ENCODE measurements at places on chromosomes 6 and 20.

DNA sequence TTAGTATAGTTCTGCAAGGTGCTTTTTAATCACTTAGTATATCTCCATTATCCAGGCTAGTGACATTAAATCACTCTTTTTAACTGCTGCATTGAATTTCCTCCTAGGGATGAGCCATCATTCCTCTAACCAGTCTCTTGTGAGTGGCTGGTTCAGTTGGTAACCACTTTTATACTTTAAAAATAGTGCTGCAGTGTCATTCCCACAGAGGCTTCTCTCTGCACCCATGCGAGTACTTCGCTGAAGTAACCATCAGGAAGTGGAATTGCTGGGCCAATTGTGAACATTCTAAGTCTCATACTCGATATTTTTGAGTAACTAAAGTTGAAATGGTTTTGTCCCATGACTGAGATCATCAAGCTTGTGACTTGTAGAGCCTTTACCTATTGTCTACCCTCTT, 2.1 kb downstream of the BTN3A2 start:
- no peak for DNase-seq

DNA sequence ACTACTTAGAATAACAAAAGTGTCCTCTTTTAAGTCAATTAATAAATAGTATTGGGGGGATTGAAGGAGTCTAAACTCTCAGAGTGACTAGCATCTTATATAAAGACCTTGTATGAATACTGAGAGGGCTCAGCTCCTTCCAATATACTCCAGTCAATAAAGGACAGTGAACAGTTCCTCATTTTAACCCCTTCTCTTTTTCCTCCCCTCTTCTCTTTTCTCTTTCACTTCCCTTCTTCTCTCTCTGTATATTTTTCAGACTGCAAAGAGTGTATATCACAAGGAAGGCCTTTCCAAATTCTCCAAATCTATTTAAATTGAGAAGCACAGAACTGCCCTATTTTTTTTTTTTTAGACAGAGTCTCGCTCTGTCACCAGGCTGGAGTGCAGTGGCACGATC, 99.5 kb downstream of the CD164 start:
- DNase-seq = no peak

DNA sequence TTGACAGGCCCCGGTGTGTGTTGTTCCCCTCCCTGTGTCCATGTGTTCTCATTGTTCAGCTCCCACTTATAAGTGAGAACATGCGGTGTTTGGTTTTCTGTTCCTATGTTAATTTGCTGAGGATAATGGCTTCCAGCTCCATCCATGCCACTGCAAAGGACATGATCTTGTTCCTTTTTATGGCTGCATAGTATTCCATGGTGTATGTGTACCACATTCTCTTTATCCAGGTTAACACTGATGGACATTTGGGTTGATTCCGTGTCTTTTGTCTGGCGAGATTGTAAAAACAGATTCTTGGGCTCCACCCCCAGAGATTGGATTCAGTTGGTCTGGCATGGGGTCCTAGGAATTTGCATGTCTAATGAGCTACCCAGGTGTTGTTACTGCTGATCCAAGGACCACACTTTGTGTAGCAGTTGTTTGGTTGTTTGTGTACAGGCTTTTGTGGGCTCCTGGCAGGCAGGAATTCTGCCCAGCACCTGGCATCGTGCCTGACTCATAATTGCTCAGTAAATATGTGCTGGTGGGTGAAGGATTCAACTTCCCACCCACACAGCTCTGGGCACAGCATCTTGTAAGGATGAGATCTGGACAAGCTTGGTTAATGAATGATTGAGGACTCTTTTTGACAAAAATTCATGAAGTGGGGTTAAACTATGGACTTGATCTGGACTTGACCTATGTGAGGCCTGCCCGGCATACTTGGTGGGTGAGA, 5.2 kb downstream of the TOX2 start:
- no peak for DNase-seq

GRCh38 chr20:52096117-52096516, 95.5 kb downstream of the ZFP64 start:
- DNase-seq = no peak

DNA sequence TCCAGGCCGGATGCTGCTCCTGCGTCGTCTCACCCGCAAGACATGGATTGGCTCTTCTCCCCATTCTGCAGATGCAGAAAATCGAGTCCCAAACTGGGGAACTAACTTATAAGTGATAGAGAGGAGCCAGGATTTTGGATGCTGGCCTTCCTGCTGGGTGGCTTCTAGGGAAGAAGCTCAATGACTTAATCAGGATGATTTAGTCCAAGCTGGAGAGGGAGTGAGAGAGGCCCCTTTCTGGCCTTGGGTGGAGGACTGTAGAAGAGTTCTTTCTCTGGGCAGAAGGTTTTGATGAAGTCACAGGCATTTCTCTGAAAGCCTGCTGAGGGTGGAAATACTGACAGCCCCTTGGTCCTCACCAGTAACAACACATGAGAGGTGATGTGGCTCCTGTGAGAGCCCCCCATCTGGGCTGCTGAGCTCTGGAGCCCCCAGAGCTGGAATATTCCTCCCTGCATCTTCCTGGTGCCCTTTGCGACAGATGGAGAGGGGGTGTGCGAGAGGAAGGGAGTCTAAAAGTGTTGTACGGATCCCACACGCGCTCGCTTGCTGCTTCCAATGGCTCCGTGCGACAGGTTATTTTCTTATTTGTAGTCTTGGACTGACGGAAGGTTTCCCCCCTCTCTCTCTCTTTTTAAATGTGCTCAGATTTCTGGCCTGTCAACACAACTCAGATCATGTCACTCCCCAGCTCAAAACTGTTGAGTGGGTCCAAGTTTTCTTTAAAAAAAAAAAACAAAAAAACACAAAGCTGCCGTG, 3.5 kb downstream of the SIRPA start:
- DNase-seq = no peak

DNA sequence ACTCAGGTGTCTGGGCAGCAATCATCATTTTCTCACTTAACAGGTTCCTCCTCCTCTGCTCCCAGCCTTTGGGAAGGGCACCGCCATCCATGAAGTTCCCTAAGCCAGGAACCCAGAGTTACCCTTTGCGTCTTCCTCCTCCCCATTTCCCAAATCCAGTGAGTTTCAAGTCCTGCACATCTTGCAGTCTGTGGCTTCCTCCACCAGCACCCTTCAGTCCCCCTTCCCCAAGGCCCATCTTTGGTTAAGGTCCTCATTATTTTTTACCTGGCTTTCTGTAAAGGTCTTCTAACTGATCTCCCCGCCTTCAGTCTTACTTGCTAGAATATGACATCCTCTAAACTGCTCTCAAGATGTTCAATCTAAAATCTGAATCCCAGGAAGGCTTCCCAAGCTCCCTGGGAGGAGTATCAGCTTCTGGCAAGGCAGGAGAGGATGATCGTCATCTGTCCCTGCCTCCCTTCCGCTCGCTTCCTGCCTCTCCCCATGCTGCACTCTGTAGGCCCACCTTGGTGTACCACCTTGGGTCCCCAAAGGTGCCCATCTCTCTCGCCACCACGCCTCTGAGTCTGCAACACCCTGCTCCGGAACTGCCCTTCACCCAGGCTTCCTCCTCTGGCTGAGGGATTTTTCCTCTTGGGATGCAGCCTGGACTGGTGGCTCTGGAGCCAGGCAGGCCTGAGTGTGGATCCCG, 11.4 kb upstream of the DUSP22 start:
- no peak for DNase-seq
